Type B pancreatic cell (in vitro differentiated cells): ENCODE measurements at places on chromosomes 7 and 10. TPM values are rescaled to one million over a fixed set of nuclear protein-coding genes. Genes with fewer than 3 reads are reported as not detected.
A peak's percentile ranks its signal among the peaks of the same experiment; 100 is the strongest.

Gene FEZF1
- 0.67 TPM in 1 of 2 replicates, not detected in the other for total RNA-seq

Gene NRG3
- 1.0 and 6.1 TPM in 2 replicates for total RNA-seq

Gene ZPBP
- total RNA-seq, result not detected in 2 replicates

Gene CYP26C1
- total RNA-seq, result not detected in 2 replicates

Gene CFAP46
- 2.9 and 10.9 TPM in 2 replicates for total RNA-seq

Gene PRSS37
- total RNA-seq, result not detected in 2 replicates

Gene SLC18A3
- total RNA-seq, result 1.6 and 6.2 TPM in 2 replicates

Gene CPN1
- 0.52 TPM in 1 of 2 replicates, not detected in the other for total RNA-seq

Gene SLC26A3
- total RNA-seq, result 4.7 and 14.3 TPM in 2 replicates

DNA sequence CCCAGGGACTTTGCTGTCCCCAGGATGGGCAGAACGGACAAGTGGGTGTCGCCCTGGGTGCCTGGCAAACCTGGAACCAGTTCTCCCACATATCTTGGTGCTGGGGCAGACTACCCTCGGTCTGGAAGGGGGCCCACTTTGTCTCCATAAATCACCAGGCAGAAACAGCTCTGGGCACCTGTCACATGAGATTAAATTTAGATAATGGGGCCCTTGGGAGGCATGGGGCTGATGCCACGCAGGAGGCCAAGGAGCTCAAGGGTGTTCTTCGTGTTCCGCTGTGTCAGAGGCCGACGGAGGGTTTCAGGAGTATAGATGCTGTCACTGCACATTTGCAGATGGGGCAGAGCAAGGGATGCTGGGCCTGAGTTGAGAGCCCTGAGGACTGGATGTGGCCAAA is 72.7 kb downstream of the TMEM130 start:
- no peak for DNase-seq

DNA sequence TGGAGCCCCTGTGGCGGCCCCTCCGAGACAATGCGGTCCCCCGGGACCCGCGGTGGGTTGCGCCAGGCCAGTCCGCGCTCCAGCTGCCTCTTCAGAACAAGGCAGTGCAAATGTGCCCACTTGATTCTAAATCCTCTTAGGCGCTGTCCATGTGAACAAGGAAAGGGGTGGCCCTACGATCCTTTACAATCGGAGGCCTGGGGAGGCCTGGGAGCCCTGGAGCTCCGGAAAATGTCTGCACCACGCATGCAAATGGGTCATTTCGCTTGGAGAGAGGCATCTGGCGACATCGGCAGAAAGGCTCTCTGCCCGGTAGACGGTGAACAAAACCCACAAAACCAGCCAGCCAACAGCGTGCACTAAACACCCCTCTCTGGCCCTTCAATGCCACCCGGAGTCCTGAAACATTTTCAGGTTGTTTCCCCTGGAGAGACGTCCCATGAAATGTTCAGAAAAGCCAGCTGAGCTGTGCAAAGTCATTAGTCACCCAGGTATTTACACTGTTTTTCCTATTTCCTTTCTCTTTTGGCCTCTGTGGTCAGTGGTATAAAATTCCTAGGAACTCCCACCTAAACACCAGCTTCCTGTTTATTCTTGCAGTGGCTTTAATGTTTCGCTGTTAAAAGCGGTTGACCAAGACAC is 102.8 kb upstream of the ZNF438 start:
- peak; percentile 72 for DNase-seq

- peak; percentile 85 for DNase-seq
These were observed 94.5 kb downstream of the SEC61G start for GRCh38 chr7:54664235-54665228.

GRCh38 chr10:78401624-78402367 is 368.1 kb downstream of the RPS24 start:
- no peak for DNase-seq

GRCh38 chr10:103765981-103766380 is 89.4 kb downstream of the SH3PXD2A start:
- DNase-seq, result no peak

GRCh38 chr10:77311186-77311585 is 326.4 kb downstream of the KCNMA1 start:
- DNase-seq, result no peak

GRCh38 chr10:128440513-128441160 is 314.4 kb upstream of the MKI67 start:
- peak; percentile 52 for DNase-seq

- DNase-seq, result no peak
These were observed 5.6 kb downstream of the DENND11 start for GRCh38 chr7:141696348-141696747.

DNA sequence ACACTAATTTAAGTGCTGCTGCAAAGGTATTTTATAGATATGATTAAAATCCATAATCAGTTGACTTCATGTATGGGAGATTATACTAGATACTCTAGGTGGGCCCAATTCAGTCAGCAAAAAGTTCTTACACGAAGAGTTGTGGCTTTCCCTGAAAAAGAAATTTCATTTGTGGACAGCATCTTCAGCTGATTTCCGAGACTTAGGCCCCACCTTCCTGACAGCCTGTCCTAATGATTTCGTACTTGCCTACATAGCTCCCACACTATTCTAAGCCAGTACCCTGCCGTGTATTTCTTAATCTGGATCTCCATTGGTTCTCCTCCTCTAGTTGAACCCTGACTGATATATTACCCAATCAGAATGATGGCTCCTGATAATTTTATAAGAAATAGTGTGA is 297.9 kb downstream of the EXOC4 start:
- no peak for DNase-seq

DNA sequence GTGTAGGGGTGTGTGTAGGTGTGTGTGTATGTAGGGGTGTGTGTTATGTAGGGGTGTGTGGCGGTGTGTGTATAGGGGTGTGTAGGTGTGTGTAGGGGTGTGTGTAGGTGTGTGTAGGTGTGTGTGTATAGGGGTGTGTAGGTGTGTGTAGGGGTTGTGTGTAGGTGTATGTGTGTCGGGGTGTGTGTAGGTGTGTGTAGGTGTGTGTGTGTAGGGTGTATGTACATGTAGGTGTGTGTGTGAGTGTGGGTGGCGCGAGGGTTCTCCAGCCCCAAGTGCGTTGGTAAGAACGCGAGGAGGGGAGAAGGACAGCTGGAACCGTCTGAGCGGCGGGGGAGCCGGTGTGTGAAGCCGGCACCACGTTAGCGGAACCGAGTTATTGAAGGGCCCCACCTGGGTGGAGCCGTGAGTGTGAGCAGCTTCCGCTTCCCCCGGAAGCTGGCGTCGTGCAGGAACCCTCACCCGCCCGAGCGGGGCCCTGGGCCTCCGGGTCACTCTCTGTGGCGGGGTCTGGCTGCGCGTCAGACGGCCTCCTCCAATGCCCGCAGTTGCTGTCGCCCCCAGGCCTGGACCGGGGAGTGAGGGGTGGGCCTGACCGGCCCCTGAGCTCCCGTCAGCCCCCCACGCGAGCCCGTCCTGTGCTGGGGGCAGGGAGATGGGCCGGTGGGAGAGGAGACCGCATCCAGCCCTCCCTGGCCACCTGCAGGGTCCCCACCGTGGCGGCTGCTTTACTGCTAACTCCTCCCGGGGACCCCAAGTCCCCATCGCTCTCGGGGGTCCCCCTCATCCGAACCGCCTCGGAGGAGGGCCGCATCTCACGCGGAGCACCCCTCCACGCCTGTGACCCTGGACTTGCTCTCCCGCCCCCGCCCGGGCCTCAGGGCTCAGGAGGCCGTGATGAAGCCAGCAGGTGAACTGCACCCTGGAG is 49.6 kb upstream of the PSMG3 start:
- no peak for DNase-seq

GRCh38 chr7:613442-614140 is 93.9 kb upstream of the PDGFA start:
- no peak for DNase-seq

DNA sequence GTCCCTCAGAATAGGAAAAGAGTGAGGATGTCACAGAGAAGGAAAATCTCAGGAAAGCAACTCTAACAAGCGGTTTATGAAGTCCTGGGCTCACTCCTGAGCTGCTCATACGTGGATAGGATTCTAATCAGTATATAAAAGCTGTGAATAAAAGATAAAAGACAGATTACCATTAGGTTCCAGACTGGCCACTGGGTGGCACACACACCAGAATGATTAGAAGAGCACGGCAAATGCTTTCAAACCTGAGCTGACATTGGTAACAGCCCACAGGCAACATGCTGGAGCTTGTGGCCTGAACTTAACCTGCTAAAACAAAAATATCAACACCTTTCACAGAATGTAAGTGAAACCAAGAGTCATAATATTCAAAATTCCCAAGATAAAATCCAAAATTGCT is 370.8 kb downstream of the GRID1 start:
- no peak for DNase-seq

- DNase-seq, result no peak
These were observed 22.2 kb upstream of the UNCX start for GRCh38 chr7:1210321-1210978.

DNA sequence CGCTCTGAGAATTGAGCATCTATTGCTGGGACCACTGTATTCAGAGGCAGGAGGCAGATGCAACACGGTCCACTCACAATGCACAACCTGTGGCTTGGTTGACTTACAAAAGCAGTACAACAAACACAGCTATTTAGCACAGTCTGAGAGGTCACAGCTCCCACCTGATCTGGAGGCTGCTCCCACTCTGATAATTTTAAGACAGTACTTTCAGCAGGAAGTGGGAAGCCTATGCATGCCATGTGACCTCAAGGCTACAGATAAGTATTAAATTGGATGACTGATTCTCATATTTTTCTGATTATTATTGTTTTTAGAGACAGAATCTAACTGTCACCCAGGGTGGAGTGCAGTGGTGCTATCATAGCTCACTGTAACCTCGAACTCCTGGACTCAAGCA is 659.3 kb downstream of the PARD3 start:
- no peak for DNase-seq

DNA sequence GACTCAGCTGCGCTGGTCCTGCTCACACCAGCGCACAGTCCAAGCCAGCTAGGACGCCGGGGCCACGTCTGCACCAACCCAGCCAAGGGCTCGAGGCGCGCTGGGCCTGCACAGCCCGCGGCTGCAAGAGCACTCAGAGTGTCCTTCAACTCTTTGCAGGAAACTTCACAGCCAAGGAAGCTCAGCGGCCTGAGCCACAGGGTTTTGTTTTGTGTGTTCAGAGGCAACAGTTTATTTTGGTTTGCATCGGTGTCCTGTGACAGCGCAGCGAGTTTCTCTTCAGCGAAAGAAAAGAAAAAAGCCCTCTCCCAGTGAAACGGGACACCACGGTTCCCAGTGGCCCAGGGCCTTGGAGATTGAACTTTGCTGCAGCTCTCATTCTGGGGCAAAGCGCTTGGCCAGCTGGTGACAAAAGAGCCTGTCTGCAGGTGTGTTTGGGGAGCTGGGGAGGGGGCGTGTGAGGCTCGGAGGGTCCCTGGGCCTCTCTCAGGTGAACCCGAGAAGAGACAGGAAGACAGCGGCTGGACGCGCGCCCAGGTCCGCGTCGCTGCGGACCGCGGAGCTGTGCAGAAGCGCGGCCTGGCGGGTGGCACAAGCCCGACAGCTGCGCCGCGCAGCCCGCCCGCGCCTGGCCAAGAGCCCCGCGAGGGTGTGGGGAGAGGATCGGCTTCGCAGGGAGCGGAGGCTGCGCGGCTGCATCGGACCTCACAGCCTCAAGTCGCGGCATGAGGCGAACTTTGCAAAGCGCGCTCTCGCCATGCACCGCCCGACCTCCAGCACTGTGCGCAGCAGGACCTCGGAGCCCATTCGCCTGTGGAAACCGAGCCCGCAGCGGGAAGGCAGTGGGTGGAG is 922 bp downstream of the CXCL12 start:
- DNase-seq, result peak; percentile 71

- no peak for DNase-seq
These were observed 648.5 kb upstream of the NRP1 start for GRCh38 chr10:33982995-33983394.

DNA sequence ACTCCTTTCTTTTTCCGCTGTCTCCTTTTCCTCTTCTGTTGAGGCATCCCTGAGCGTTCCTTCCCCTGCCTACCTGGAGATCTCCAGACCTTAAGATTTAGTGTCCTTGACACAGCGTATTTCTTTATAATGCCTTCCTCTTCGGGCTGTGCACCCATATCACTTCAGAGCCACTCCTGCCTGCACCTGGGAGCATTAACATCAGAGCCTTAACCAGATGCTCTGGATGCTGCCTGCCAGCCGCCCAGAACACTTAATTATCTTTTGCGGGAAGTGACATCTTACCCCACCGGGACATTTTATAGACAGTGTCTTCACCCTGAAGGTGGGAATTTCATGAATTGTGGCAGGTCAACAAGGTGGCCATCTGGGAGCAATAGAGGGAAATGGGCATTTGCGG is 24.2 kb downstream of the UBTD1 start:
- DNase-seq, result no peak

- DNase-seq, result no peak
These were observed 132.9 kb downstream of the BAMBI start for GRCh38 chr10:28810057-28810870.

- DNase-seq, result no peak
These were observed 78.5 kb downstream of the C7orf25 start for GRCh38 chr7:42833411-42833810.

DNA sequence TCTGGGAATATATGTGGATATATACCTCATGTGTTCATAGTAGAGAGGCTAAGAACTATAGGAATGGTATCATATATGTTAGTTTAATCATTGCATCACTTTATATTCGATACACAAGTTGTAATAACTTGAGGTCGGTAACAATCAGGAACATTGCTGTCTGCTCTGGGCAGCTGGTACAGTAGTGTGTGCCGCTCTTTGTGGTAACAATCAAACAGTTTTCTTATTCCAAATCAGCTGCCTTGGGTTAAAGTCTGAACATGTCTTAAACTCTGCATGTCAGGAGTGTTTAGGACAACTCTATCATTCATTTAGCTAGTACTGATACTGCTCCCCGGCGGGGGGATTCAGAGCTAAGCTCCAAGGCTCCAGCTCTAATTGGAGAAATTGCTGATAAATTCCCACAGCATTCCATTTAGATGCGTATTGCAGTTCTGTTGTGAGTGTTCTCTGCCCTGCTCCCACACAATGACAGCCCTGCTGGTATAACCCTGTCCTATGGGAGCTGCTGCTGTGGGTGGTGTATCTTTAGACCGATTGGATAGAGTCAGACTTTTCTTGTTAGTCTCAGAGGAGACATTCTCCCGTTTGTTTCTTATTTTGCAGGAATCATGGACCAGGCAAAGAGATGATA is 707.5 kb upstream of the FZD8 start:
- no peak for DNase-seq

GRCh38 chr10:122643931-122644534 is 55.6 kb downstream of the C10orf120 start:
- DNase-seq, result peak; percentile 39

DNA sequence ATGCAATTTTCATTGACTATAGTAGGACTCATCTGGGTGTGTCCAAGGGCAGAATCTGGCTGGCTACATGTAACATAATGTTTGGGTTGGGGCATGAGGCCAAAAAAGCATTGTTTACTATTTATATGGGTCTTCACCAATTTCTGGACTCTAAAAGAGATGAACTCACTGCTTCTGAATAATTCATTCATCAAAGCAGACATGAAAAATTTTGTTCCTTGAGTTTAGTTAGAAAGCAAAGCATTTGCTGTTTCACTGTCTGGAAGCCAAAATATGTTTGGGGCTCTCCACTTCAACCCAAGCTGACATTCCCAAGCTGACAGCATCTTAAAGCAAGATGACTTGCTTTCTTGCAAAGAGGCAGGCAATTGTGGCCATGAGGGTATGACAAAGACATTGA is 670.6 kb downstream of the SUGCT start:
- DNase-seq, result no peak
